ENCODE measurements at places on chromosomes 4 and X.

GRCh38 chr4:43330288-43330687, 437.8 kb downstream of the GRXCR1 start:
- H3K4me3 ChIP-seq = no peak overlapping the region
- no peaks in the 10 kb centered on the region for H3K4me1 ChIP-seq
- H3K27me3 ChIP-seq = no peaks in the 10 kb centered on the region
- H3K36me3 ChIP-seq = no peaks in the 10 kb centered on the region

- H3K36me3 ChIP-seq = peaks cover 5% of the 10 kb centered on the region
- H3K4me3 ChIP-seq = no peak overlapping the region
- H3K27me3 ChIP-seq = no peaks in the 10 kb centered on the region
- DNase-seq = no peak
- H3K27ac ChIP-seq = no peak overlapping the region
- H3K4me1 ChIP-seq = no peaks in the 10 kb centered on the region
Observed at GRCh38 chrX:14915596-14915995, 42.4 kb downstream of the MOSPD2 start.

DNA sequence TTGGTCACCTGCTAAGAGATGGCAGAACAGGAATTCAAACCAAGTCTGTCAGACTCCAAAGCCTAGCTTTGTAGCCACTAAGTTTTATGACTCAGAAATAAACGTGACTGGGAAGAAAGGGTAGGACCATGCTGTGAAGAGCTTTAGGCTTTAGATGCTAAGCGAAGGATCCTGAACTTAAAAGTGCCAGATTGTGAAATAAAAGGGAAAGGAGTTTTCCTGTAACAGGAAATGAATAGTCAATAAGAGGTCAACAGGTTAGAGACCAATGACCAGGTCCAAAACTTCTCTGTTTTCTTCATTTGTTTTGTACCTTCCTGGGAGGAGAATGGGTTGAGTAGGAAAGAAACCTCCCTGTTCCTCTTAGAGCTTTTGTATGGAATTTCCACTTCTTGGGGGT, 98.8 kb upstream of the EOLA2 start:
- no peak for DNase-seq
- no peaks in the 10 kb centered on the region for H3K27me3 ChIP-seq
- no peak overlapping the region for H3K4me3 ChIP-seq
- no peak overlapping the region for H3K27ac ChIP-seq
- H3K36me3 ChIP-seq = no peaks in the 10 kb centered on the region

DNA sequence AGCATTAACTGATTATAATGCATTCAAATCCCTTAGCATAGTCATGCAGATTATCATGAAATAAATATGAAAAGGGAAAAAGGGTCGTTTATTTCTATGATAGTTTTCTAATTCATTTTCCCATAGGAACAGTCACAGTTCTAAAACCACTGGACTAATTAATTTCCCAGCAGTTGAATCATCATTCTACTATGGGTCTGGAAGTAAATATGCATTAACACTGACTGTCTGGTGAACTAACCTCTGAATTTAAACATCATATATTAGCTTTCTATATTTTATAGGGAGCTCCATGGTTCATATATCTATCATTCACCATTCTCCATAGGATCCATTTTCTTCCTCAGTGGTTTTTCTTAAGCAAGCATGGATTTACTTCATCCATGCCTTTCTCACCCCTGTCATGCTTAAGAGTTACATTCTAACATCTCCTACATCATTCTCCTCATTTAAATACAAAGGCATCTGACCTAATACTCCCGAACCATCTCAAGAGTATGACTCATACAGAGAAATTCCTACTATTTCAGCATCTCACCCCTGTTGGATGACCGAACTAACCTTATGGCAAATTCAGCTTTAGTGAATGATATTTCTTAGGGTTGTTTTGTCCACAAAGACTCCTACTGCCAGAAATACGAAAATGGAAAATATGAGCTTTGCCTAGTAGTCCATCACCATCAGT, 198.7 kb upstream of the ADAMTS3 start:
- H3K4me1 ChIP-seq = no peaks in the 10 kb centered on the region
- no peak for DNase-seq
- no peaks in the 10 kb centered on the region for H3K27me3 ChIP-seq
- no peaks in the 10 kb centered on the region for H3K36me3 ChIP-seq
- no peak overlapping the region for H3K27ac ChIP-seq

GRCh38 chrX:16347968-16348670, 180.8 kb downstream of the MAGEB17 start:
- no peak for DNase-seq
- H3K4me1 ChIP-seq = no peaks in the 10 kb centered on the region
- no peak overlapping the region for H3K27ac ChIP-seq

DNA sequence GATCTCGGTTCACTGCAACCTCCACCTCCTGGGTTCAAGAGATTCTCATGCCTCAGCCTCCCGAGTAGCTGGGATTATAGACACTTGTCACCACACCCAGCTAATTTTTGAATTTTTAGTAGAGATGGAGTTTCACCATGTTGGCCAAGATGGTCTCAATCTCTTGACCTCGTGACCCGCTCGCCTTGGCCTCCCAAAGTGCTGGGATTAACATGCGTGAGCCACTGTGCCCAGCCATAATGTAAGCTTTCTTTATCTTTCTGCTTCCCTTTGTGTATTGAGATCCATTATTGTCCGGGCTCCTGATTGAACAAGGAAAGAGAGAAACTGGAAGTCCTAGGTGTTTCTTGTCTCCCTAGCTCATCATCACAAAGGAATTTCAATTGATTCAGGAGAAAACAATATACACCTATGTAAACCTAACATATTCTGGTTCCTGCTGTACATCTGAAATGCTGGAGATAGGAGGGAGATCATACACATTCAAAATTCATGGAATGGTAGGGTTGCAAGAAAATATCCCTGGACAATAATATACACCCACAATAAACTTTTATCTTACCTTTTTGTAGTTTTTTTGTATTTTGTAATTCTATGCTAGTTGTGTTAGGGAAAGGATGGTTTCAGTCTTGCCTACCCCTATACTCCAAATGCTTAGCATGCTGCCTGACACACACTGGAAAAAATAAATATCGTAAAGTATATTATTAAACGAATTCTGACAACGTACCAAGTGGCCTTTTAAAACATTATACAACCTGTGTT, 194.4 kb upstream of the HS3ST1 start:
- no peak overlapping the region for H3K27ac ChIP-seq
- no peak for DNase-seq
- no peaks in the 10 kb centered on the region for H3K27me3 ChIP-seq
- H3K36me3 ChIP-seq = no peaks in the 10 kb centered on the region
- H3K4me1 ChIP-seq = no peaks in the 10 kb centered on the region

- H3K27me3 ChIP-seq = no peaks in the 10 kb centered on the region
- H3K36me3 ChIP-seq = no peaks in the 10 kb centered on the region
- no peak overlapping the region for H3K27ac ChIP-seq
- DNase-seq = no peak
Observed at GRCh38 chr4:108336076-108336475, 167.3 kb upstream of the LEF1 start.

GRCh38 chrX:69031971-69032391, 133.3 kb downstream of the PJA1 start:
- no peaks in the 10 kb centered on the region for H3K36me3 ChIP-seq
- DNase-seq = no peak
- no peaks in the 10 kb centered on the region for H3K4me1 ChIP-seq
- no peaks in the 10 kb centered on the region for H3K27me3 ChIP-seq
- H3K27ac ChIP-seq = no peak overlapping the region

DNA sequence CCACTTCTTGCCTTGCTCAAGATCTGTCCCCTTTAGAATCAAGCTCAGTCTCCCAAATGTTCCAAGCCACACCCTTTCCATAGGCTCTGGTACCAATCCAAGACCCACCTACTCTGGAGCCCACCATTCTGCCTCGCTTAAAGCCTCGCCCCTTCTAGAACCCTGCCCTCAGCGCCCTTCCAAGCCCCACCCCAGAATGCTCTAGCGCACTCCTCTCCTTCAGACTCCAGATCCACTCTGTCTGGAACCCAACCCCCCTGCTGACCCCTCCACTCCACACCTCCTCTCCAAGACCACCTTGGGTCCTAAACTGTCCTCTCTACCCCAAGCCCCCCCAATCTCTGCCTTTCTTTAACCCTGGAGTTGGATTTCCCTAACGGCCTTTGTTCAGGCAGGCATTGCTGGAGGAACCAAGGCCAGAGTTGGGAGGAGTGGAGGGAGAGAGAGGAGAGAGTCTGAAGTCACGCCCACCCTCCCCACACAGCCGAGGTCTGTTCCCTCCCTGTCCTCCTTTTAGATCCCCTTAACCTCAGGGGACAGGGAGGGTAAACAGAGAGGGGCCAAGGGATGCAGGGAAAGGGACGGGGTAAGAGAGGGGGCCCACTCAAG, 2.4 kb upstream of the PRICKLE3 start:
- H3K4me3 ChIP-seq = no peak overlapping the region
- H3K27me3 ChIP-seq = no peaks in the 10 kb centered on the region

- no peak overlapping the region for H3K27ac ChIP-seq
- H3K4me1 ChIP-seq = no peaks in the 10 kb centered on the region
- no peak overlapping the region for H3K4me3 ChIP-seq
- no peaks in the 10 kb centered on the region for H3K27me3 ChIP-seq
Observed at GRCh38 chrX:292900-293897, 12.0 kb downstream of the PLCXD1 start.

DNA sequence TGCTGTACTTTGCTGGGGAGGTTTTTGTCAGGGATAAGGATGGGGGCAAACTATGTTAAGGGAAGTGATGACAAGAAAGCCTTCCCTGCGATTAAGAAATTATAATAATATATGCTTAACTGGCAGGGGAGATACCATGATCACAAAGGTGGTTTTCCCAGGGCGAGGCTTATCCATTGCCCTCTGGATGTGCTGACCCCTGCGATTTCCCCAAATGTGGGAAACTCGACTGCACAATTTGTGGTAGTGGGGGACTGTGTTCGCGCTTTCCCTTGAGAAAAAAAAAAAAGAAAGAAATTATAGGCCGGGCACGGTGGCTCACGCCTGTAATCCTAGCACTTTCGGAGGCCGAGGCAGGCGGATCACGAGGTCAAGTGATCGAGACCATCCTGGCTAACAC, 24.5 kb downstream of the SLC25A43 start:
- no peaks in the 10 kb centered on the region for H3K27me3 ChIP-seq
- no peaks in the 10 kb centered on the region for H3K36me3 ChIP-seq
- DNase-seq = no peak
- H3K27ac ChIP-seq = no peak overlapping the region
- H3K4me3 ChIP-seq = no peak overlapping the region

DNA sequence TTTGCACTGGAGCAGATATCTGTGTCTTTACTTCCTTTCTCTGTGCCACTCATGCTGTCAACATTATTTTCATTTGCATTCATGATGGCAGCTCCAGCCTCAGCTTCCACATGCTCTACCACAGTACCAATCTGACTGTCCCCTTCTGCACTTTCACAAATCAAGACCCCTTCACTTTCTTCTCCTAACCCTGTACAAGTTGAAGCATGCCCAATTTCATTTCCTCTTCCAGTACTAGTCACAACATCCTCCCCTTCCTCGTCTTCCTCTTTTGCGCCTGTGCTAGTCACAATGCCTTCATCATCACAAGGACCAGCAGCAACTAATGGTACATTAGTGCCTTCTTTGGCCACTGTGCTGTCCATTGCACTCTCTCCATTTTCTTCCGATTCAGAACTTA, 26.5 kb downstream of the BOD1L1 start:
- H3K27ac ChIP-seq = no peak overlapping the region
- peaks cover 25% of the 10 kb centered on the region for H3K36me3 ChIP-seq
- H3K4me1 ChIP-seq = no peaks in the 10 kb centered on the region
- no peaks in the 10 kb centered on the region for H3K27me3 ChIP-seq
- DNase-seq = no peak
- no peak overlapping the region for H3K4me3 ChIP-seq

- peaks cover 83% of the 10 kb centered on the region for H3K36me3 ChIP-seq
- DNase-seq = no peak
- H3K4me3 ChIP-seq = no peak overlapping the region
- no peaks in the 10 kb centered on the region for H3K27me3 ChIP-seq
Observed at GRCh38 chr4:184762100-184762499, 28.2 kb upstream of the CENPU start.

DNA sequence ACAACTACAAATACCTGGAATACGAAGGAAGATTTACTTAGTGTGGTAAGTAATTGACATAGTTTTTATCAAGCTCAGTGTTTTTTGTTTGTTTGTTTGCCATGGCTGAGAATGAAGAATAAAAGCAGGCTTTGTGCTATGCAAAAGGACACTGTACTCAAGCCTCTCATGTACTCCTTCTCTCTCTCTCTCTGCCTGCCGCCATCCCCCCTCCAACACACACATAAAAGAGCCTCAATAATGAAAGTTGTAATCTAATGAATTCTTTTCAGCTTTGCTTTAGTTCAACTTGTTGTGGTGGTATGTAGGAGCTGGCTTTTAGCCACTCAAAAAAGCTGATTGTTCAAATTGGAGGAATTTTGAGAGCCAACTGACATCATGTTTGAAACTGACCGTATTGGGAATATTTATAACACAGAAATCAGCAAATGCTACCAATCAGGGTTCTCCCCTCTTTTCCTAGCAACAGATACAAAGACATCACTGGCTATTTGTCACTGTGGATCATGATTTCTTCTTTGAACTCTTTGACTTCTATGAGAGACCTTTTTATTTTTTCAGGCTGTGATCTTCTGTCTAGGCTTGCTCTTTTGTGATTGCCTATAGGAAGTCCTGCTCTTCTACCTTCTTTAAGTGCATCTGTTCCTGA, 1148.8 kb downstream of the RAPGEF2 start:
- no peaks in the 10 kb centered on the region for H3K4me1 ChIP-seq
- DNase-seq = no peak
- H3K36me3 ChIP-seq = no peaks in the 10 kb centered on the region
- no peaks in the 10 kb centered on the region for H3K27me3 ChIP-seq

DNA sequence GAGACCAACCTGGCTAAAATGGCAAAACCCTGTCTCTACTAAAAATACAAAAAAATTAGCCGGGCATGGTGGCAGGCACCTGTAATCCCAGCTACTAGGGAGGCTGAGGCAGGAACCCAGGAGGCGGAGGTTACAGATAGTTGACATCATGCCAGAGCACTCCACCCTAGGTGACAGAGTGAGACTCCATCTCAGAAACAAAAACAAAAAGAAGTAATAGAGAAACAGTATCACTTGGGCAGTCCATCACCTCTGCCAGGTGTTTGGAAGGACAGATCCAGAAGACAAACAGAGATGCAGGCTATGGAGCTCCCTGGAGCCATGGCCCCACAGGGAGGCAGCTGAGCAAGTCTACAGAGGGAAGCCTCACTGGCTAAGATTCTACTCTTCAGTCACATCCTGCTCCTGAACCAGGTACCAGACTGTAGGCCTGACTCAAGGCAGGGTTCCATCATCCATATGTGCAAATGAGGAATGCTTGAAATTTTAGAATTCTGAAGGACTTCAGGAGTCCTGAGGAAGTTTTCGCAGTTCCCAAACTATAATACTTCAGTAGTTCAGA, 81.4 kb upstream of the CPEB2 start:
- no peak for DNase-seq
- no peak overlapping the region for H3K27ac ChIP-seq
- peaks cover 15% of the 10 kb centered on the region for H3K4me1 ChIP-seq
- no peak overlapping the region for H3K4me3 ChIP-seq
- no peaks in the 10 kb centered on the region for H3K27me3 ChIP-seq
- no peaks in the 10 kb centered on the region for H3K36me3 ChIP-seq

- no peaks in the 10 kb centered on the region for H3K4me1 ChIP-seq
- no peak overlapping the region for H3K4me3 ChIP-seq
- no peaks in the 10 kb centered on the region for H3K27me3 ChIP-seq
- H3K36me3 ChIP-seq = no peaks in the 10 kb centered on the region
- no peak for DNase-seq
Observed at GRCh38 chr4:1568855-1569460, 115.2 kb downstream of the FAM53A start.
